ENCODE measurements at places on chromosomes 6 and 20. TPM values are rescaled to one million over a fixed set of nuclear protein-coding genes. Genes with fewer than 3 reads are reported as not detected.

TEAD3 gene
- total RNA-seq: 17.0 TPM

GRCh38 chr6:166257911-166258318 lies 50.3 kb downstream of the PRR18 start:
- DNase-seq: no peak

ACSS1 gene
- 41.8 TPM for total RNA-seq

PSMB1 gene
- 117 TPM for total RNA-seq

SFT2D1 gene
- total RNA-seq: 52.8 TPM

DNA sequence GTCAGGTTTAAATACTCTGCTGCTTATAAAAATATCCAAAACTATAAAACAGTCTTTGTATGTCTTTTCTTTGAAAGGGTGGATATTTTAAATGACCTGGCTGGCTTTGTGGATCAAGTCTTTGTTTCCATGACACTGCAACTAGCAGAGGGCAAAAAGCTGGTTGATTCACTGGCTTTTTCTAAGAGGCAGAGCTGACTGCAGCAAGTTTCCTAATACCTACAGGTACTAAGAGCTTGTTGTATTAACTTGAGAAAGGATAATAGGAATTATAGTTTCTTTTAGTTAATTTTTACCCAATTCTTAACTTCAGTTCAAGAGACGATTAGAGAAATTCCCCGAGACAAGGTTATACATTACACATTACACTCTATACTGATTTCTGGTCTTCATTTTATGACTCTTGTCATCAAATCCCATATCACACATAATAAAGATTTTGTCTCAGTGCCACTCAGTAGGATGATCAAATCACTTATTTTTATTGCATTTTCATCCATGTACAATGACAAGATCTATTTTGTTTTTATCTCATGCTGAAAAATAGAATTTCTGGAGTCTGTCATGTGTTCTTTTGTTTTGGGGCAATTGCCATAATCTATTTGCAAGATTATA lies 120.1 kb upstream of the RIMS1 start:
- no peak for DNase-seq

ADGRF4 gene
- total RNA-seq: not detected

FHL5 gene
- 23.7 TPM for total RNA-seq

NRN1 gene
- total RNA-seq: 15.0 TPM
